Large intestine (tissue), 12 donors: ENCODE measurements at places on chromosomes 7 and 10.

- no peak for DNase-seq
These were observed 186.5 kb upstream of the GPR26 start for GRCh38 chr10:123479640-123480039.

DNA sequence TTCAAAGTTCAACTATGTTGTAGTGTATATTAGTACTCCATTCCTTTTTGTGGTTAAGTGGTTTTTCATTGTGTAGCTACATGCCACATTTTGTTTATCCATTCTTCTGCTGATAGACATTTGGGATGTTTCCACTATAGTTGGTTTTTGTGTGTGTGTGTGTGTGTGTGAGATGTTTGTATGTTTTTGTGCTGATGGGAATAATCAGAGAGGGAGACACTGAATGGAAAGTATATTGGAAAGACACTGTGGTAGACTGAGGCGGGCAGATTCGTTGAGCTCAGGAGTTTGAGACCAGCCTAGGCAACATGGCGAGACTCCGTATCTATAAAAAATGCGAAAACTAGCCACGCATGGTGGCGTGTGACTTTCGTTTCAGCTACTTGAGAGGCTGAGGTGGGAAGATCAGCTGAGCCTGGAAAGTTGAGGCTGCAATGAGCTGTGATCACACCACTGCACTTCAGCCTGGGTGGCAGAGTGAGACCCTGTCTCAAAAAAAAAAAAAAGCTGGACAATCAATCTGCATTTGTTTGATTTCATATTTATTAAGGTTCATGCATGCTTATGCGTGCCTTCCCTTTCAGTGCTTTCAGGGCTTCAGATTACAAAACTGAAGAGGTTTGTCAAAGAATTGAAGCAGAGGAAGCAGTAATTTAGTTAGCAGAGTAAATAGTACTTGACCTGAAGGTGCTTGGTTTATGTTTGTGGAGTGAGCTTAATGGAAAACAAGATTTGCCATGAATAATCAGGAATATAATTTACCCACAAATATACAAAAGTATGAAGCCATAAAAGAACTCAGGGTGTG lies 14.7 kb downstream of the SEC24C start:
- DNase-seq: no peak

DNA sequence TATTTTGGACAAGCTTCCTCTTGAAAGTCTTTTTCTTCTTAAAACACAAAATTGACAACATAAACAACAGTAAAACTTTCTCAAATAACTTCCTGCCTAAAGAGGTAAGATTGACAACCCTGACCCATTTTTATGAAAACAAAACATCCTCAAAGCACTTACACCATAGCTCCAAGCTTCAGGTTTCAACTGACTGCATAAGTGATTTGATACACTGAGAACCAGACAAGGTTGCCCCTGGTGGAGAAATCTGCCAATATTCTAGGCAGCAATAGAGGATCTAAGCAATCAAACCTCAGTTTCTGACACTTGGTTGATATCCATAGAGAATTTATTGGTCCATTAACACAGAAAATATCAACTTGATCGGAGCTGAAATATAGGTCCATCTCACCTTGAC lies 147.8 kb downstream of the ELAPOR2 start:
- DNase-seq: no peak

DNA sequence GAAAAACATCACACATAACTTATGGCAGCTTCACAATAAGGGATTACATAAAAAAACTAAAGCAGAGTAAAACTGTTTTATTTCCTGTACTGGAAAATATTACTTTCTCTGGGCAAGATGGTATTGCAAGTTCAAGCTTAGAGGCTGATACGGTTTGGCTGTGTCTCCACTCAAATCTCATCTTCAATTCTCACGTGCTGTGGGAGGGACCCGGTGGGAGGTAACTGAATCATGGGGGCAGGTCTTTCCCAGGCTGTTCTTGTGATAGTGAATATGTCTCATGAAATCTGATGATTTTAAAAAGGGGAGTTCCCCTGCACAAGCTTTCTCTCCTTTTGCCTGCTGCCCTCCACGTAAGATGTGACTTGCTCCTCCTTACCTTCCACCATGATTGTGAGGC lies 5.1 kb upstream of the LRRC27 start:
- no peak for DNase-seq

GRCh38 chr10:43344051-43344450 lies 27.4 kb upstream of the FXYD4 start:
- no peak for DNase-seq

DNA sequence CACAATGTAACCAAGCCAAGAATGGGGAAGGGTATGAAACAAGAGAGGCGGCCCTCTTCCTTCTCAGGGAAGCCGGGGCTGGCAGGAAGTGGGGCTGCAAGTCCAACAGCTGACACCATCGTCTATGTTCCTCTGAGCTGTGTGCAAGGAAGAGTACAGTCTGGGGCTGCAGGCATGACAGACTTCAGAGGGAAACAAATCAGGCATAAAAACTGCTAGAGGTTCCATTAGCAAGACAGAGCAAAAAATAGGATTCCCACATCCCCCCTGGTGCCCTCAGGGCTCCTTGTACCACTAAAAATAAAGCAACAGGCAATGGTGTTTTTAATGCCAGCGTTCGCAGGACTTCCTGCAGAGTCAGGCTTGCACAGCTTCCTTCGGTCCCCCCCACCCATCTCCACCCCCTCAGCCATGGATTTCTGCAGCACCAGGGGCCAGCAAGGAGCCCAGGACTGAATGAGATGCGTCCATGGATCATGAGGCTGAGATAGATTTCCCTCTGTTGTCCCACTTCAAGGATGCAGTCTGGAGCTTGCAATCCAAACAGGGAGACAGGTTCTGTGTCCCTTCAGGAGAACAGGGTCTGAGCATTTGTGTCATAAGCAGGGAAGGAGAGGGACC lies 34.6 kb downstream of the KCNMA1 start:
- no peak for DNase-seq

DNA sequence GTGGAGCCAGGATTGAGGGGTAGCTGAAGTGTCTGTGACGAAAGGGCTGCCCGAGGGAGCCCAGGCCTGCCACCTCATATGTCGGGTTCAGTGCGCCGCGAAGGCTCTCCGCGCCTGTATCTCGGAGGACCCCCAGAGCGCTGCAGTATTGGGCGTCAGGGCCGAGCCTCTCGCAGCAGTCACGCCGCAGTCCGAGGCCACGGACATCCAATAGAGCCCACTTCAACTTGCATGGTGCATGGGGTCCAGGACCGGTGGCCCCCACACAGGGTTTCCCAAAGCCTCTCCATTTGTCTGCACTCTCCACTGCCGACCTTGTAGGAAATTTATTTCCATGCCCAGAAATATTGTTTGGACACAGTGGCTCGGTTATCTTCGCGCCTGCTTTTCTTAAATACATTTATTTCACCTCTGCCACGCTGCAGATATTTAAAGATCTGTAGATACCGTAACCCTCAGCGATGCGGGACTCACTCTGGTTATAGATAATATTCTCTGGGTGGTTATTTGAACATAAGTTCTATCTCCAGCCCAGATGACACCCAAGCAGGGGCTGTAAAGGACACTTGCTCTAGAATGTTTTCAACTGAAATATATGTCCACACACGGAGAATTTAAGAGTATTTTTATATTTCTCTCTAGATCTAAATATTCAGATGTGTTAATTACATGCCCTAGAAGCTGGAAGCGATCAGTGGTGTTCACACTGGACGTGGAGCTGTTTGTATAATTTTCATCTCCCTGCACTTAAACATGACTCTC lies 5.1 kb upstream of the ZNF503 start:
- no peak for DNase-seq

DNA sequence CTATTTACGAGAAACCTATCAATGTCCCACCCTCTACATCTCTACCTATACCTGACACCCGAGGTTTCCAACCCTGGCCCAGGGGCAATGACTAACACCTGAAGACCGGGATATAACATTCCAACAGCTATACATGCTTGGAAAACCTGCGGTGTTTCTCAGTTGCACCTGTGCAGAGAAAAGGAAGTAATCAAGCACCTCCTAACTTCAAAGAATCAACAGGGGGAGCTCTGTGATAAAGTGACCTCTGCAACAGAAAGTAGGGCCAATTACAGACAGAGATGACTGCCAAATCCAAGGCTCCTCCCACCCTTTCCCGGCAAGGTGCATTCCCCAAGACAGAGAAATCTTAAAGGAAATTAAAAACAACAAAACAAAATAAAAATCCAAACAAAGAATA lies 41.3 kb downstream of the CCDC6 start:
- DNase-seq: peak; percentile 55

DNA sequence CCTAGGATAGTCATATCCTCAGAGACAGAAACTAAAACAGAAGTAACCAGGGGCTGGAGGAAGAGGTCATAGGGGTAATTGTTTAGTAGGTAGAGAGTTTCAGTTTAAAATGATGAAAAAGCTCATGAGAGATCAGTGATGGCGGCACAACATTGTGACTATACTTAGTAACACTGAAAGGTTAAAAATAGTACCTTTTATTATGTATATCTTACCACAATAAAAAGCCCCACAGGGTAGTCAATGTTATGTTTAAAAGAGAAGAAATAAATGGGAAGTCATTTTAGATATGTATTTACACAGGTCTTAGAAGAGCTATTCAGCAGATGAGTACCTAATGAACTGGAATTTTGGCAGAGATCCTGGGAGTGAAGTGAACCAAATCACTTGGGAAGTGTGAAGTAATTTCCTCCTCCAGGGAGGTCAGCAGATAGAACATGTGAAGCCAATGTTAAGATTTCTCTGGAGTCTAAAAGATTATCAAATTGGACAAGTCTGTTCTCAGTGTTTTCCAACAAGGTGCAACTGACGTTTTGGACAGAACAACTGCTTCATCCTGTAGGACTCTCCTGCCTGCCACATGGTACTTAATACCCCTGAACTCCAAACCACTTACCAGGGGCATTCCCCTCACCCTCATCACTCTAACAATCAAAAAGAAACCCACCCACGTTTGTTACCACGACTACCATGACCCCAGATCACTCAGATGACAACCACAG lies 6.4 kb downstream of the CDCA7L start:
- DNase-seq: no peak

GRCh38 chr10:8586504-8586903 lies 532.0 kb downstream of the GATA3 start:
- DNase-seq: no peak

DNA sequence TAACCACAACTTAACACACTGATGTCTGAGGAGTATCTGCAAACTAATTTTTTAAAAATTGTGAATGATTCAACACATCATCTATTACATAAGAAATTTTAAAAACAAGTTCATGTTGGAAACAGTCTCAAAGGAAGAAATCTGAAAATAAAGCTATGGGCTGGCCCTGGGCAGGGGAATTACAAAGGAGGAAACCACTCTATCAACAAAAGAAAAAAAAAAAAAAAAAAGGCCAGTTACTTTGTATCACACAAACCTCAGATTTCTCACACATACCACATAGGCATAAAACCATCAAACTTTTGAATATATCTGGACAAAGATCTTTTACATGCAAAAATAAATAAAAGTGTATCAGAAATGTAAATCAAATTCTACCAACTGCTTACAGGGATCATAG lies 20.8 kb downstream of the TIAL1 start:
- DNase-seq: no peak

DNA sequence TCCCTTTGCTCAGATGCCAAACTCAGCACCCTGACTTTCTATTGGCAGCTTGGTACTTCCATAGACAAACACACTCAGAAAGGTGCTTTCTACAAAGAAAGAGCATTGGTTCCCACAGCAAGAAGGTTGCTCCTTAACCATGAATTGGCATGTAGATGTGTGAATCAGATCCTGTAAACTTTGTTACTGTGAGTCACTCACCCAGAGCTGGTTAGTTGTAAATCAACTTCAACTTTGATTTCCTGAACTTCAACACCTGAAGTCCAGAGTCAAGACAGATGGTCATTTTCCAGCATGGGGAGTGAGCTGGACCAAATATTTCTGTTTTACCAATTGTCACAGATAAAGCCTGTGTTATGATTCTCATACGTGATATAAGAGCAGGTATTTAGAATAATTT lies 797.2 kb downstream of the TNS3 start:
- DNase-seq: peak; percentile 42

GRCh38 chr10:13219685-13220670 lies 14.2 kb downstream of the UCMA start:
- DNase-seq: no peak

- DNase-seq: no peak
These were observed 7.3 kb upstream of the MNX1 start for GRCh38 chr7:157017603-157018327.

DNA sequence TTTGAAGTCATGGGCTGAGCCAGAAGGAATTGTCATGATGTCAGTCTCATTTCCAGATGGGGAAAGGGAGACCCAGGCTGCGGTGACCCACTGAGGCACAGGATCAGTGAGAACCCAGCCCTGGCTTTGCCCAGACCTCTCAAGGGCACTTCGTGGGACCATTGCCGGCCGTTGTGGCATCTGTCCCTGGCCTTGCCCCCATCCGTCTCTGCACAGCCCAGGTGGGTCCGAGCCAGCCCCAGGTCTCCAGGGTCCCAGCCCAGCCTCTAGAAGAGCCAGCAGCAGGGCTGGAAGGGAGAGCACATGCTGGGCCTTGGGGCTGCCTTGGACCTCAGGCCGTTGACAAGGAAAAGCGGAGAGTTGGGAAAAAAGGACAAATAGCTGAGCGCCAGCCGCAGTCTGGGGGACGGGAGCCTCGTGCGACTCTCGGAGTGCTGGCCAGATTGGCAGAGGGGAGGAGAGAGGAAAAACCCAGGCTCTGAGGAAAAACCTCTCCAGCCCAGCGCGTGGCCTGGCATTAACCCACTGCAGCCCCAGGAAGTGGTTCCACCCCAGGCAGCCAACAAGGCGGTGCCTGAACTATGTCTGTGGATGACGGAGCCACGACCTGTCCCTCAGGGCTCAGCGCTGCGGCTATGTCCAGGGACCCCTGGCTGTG lies 30.2 kb downstream of the GRIFIN start:
- DNase-seq: no peak

GRCh38 chr10:52335665-52336064 lies 21.6 kb downstream of the DKK1 start:
- DNase-seq: no peak

DNA sequence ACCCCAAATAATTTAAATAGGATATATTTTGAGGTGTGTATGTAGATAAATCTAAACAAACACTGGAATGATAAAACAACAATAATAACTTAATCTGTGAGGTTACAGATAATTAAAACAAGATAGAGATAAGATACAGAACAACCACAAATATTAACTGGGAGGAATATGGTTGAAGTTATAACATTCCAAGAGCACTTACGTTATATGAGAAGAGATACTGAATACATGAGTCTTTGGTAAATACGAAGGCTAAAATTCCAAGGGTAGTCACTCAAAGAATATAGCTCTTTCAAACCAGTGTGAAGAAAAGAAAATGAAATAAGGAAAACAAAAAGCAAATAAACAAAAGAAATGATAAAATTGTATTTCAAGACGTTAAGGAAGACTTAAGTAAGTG lies 76.0 kb upstream of the MYO3A start:
- no peak for DNase-seq

GRCh38 chr7:117479225-117480054 lies at the start of gene CFTR:
Gene CFTR, plus strand, starts transcription at chr7:117480025. Its CDS starts 70 bp downstream, at chr7:117480095.
- DNase-seq: no peak

- no peak for DNase-seq
These were observed 196.8 kb downstream of the ADRA2A start for GRCh38 chr10:111273635-111274034.

GRCh38 chr10:65570143-65571010 lies 1355.5 kb upstream of the LRRTM3 start:
- DNase-seq: peak; percentile 81
